ENCODE measurements at places on chromosomes 5 and 9. TPM values are rescaled to one million over a fixed set of nuclear protein-coding genes. Genes with fewer than 3 reads are reported as not detected.
A peak's percentile ranks its signal among the peaks of the same experiment; 100 is the strongest.

DNA sequence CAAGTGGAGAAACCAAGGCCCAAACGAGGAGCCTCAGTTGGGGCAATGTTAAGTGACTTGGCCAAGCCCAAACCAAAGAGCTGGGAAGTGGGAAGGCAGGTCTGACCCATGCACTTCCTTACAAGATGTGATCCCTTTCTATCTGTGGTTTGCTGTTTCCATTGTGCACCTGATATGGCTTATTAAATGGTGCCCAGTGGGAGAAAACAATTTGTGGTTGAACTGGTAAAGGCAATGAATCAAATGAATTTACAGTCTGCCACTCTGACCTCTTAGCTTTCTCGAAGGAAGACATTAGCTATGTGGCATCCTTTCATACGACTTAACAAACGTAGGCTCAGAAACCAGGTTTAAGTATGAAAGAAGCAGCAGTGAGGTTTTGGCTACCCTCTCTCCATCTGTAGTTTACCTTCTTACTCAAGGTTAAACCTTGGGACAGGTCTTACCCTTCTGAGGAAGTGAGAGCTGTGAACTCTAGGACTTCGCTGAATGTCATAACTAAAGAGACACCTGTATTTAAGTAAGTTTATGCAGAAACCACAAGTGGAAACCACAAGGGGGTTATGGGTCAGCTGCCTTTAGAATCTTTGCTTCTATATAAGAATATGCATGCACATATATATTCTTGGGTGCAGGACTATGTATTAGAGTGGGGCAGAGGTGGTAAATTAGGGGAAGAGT is 100.5 kb upstream of the SPATA31D4 start:
- no peak for DNase-seq

- no peak for DNase-seq
Observed at GRCh38 chr9:73158723-73159122, 7.1 kb downstream of the ANXA1 start.

GRCh38 chr9:114923918-114924317 is 6.5 kb downstream of the TNFSF8 start:
- no peak for DNase-seq

DNA sequence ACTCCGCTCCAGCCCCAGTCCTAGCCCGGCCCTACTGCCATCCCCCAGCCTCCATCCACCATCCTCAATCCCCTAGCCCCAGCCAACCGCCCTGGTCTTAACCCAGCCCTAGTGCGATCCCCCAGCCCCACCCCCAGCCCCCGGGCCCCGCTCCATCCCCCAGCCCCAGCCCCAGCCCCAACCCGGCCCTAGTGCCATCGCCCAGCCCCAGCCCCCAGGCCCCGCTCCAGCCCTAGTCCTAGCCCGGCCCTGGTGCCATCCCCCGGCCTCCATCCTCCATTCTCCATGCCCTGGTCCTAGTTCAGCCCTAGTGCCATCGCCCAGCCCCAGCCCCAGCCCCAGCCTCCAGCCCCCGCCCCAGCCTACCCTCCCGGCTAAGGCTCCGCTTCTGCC is 398 bp downstream of the TOR1A start:
- DNase-seq = no peak

- DNase-seq = no peak
Observed at GRCh38 chr5:124918618-124919017, 172.2 kb upstream of the ZNF608 start.

DNA sequence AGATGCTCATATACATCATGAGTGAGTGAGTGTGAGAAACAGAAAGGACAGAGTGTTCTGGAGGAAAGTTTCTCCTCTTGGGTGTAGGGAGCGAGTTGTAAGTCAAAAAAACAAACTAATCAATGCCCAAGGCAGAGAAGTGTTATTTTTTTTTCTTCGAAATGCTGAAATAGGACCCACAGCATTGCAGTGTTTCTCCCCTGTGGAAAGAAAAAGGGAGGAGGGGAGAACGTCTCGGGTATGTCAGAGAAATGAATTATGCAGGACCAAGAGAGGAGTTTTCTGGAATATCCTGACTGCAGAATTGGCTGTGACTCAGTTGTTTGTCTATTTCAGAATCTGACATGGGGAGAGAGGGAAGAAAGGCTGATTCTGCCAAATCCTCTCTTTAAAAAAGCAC is 337.9 kb upstream of the RFX3 start:
- DNase-seq = peak; percentile 15

Gene OLFML2A
- 0.38 TPM for total RNA-seq

Gene ZNF483
- 0.25 TPM for total RNA-seq

DNA sequence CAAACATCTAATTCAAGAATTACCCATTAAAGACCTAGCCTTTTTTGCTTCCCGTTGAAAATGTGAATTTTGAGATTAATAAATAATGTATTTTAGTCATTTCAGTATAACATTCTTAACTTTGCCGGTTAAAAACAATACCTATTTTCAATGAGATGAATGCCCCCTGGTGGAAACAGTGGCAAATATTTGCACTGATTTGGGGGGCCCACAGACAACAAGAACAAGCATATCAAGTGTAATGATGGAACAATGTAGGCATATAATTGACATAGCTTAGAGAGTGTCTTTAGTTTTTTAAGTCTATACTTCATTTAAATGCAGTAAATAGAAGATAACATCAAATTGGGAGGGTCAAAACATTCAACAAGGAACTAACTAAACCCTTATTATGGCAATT is 111.9 kb downstream of the NTRK2 start:
- DNase-seq = peak; percentile 24

GRCh38 chr5:124725040-124725434 is 21.4 kb downstream of the ZNF608 start:
- no peak for DNase-seq

GRCh38 chr5:119355244-119355638 is 578 bp upstream of the TNFAIP8 start:
- no peak for DNase-seq

- no peak for DNase-seq
Observed at GRCh38 chr9:37621273-37622121, 29.1 kb upstream of the TOMM5 start.

- DNase-seq = no peak
Observed at GRCh38 chr9:9112001-9112720, 1312.6 kb upstream of the DMAC1 start.

GRCh38 chr9:75229605-75230332 is 141.5 kb downstream of the OSTF1 start:
- DNase-seq = peak; percentile 8

DNA sequence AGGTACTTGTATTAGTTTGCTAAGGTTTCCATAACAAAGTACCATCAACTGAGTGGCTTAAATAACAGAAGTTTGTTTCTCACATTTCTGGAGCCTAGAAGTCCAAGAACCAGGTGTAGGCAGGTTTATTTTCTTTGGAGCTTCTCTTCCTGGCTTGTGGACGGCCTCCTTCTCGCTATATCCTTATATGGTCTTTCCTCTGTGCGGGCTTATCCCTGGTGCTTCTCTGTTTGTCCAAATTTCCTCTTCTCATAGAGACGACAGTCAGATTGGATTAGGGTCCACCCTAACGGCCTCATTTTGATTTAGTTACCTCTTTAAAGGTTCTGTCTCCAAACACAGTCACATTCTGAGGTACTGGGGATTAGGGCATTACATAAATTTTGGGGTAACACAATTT is 88.3 kb downstream of the RMI1 start:
- DNase-seq = no peak

- peak; percentile 21 for DNase-seq
Observed at GRCh38 chr5:91401175-91401574, 18.1 kb upstream of the ARRDC3 start.

Gene PCDHB12
- total RNA-seq = 2.9 TPM

Gene SMIM33
- total RNA-seq = not detected

DNA sequence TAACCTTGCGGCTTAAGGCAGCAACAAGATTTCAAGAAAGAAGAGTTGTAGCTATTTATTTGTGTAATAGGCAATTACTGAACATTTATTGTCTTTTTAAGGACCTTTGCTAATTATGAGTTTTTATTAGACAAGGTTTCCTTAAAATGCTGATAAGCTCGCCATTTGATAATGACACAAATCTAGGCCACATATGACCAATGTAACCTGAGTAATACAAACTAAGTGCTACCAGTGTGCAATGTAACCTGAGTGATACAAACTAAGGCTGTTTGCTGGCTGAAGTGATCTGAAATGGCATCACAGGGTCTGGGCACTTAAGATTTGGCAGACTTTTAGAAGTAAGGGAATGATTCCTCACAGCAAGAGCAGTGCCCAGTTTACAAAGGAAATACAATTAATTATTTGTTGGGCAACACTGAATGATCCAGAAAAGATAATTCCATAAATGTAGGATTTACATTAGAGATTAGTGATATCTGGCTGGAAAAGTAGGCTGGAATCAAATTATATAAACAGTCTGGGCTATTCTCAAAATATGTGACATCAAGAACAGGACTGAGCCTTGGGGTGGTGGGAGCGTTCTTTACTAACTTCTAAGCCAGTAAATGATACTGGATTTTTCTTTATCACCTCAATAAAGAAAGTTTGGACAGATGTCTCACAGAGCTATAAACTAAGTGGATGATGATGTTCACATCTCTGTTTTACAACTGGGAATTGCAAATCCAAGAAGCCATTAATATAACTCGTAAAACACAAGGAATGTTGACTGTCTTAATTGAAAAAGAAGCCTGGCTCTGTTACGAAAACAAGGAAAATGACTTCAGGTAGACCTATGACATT is 54.8 kb downstream of the MRPS27 start:
- no peak for DNase-seq

DNA sequence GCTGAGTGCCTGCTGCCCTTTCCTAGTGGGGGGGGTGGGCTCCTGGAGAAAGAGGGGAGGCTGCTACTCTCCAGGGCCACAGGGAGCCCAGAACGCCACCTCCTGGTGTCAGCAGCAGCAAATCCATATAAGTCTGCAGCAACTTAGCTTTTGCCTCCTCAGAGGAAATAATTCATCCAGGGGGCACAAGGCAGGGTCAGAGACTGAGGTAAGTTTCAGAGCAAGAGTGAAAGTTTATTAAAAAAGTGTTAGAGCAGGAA is 4.0 kb upstream of the CLPTM1L start:
- no peak for DNase-seq

DNA sequence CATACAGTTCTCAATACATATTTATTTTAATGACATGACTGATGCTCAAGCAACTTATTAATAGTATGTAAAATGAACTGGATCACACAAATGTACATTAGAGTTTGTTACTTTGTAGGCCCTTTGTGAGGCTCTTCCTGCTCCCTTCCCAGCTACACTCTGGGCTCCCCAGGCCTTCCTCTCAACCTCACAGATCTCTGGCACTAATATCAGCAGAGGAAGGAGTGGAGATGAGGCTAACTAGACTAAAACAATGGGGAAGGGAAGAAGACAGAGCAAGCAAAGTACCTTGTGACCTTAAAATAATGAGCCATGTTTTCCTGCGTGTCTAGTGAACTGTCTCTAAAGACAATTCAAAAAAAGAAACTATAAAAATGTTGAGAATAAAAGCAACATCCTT is 30.3 kb upstream of the TEK start:
- no peak for DNase-seq

DNA sequence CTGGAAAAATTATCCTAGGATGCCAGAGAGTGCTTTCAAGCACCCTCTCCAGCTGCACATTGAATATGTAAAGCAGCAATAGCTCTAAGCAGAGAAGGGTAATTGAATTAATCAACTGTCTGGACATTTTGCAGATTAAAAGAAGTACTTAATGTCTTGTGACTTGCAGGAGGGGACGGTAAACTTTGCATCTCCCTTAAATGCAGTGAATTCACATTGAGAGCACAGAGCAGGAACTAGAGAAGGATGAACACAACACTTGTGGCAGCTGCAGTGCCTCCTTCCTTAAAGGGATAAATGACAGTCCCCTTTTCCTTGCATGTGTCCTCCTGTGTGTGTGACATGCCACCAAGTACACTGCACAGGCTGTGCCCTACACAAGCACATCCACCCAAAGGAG is 7.4 kb upstream of the CDK5RAP2 start:
- DNase-seq = no peak

Gene ARHGEF28
- 8.9 TPM for total RNA-seq

DNA sequence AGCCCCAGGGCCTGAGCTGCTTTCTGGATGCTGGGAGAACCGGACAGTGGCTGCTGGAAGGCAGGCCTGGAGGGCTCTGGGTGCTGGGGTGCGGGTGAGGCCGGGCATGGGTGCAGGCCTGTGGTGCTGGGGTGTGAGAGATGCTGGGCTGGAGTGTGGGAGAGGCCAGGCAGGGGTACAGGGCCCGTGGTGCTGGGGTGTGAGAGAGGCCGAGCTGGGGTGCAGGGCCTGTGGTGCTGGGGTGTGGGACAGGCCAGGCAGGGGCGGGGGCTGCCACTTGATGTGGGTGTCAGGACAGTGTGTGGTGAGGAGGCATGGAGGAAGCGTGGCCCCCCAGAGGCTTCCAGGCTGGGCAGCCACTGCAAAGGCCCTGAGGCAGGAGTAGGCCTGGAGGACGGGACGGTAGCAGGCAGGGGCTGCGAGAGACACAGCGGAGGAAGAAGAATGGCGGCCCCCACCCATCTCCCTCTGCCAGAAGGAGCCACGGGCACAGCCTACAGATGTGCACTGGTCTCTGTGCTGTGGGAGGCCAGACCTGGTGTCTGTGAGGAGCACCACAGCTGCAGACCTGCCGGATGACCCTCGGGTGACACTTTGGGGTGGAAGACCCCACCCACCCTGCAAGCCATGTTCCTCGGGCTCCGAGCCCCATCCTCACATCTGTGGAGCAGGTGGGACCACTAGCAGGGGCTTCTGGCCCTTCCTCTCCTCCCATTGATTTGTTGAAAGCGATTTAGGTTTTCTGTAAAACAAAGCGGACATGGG is 9.3 kb downstream of the NKD2 start:
- DNase-seq = no peak

Gene FOXD4L3
- not detected for total RNA-seq

- DNase-seq = no peak
Observed at GRCh38 chr5:147760086-147760875, 22.2 kb downstream of the JAKMIP2 start.

Gene NMUR2
- total RNA-seq = not detected

Data from GM23248 (cell line).